ENCODE measurements at places on chromosomes 12 and 14.

DNA sequence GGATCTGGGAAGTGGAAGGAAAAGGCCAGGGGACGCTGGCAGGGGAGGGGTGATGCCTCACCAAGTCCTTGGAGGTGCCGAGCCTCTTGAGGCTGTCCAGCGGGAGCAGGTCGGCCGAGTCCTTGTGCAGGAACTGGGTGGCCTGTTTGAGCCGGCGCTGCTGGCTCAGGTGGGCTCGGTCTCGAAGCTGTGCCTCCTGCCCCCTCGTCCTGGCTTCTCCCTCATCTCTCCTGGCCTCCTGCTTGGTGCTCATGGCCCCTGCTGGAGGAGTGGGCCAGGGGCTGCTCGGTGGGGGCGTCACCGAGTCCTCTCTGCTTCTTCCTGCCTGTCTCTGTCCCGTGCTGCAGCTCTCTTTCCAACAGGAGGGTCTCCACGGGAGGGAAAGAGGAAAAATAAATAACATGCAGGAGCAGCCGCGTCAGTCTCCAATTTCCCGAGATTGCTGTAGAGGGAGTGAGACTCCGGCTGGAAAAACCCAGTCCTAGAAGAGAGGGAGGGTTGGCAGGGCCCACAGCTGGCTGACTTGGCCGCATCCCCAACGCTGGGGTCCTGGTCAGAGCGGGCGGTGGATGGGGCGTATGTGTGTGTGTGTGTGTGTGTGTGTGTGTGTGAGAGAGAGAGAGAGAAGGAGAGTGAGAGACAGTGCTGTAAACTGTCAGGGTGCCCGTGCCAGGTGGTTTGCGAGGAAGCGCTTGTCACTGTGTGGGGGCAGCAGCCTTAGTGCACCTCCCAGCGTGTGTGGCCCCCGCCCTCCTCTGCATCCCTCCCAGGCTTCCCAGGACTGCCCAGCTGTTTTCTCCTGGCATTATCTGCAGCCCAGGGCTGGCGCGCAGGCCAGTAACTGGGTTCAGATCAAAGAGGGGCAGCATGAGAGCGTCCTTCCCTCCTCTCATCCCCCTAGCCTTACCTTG is at the start of gene NRIP2:
Gene NRIP2 (minus strand): TSS at position 455 of the 911 bp plus-strand sequence. CDS start 52 bp downstream, at position 403.
- no peak for DNase-seq

DNA sequence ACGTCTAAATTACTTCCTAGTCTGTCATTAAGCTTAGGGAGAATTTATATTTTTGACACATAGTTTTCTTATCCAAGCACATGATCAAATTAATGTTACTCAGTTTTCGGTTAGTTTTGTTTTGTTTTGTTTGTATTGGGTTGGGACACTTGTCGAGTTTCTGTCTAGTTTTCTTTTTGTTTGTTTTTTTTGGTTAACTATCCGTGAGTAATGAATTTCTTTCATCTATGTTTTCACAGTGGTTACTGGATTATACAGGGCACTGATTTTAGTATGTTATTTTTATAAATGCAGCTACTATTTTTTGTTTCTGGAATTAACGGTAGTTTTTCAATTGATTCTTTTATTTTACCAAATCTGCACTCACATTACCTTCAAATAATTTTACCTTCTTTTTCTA is 2.7 kb downstream of the KLRF1 start:
- DNase-seq = no peak

DNA sequence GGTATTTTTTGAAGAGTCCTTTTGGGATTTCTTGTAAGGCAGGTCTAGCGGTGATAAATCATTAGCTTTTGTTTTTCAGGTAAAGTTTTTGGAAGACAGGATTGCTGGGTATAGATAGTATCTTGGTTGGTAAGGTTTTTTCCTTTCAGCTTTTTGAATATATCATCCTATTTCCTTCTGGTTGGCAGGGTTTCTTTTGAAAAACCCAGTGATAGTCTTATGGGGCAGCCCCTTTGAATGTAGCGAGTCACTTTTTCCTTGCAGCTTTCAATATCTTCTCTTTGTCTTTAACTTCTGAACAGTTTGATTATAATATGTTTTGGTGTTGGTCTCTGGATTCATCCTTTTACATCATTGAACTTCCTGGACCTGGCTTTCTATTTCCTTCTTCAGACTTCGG is 20.2 kb downstream of the TMX1 start:
- DNase-seq = no peak

- no peak for DNase-seq
Measured at GRCh38 chr12:108881953-108882352, 2.1 kb downstream of the DAO start.

DNA sequence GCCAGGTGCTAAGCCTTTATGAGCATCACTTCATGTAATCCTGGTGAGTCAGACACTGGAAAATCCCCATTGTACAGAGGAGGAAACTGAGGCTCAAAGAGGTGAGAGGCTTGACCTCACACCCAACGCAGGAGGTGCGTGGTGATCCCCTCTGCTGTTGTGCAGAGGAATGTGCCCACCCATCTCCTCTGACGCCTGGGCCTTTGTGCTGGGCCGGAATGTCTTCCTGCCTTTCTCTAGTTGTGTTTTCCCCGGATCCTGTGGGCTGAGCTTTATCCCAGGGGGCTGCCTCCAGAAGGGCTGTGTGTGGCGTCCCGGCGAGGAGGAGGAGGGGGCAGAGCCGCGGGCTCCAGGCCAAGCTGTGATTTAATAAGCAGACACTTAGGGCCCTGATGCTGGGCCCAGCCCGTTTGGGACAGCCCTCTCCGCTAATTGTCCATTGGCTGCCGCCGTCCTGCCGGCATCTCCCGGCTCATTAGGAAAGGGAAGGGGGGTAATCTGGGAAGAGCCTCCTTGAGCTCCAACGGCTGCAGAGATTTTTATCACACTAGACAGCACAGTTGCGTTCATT is 653.6 kb downstream of the MED13L start:
- no peak for DNase-seq

DNA sequence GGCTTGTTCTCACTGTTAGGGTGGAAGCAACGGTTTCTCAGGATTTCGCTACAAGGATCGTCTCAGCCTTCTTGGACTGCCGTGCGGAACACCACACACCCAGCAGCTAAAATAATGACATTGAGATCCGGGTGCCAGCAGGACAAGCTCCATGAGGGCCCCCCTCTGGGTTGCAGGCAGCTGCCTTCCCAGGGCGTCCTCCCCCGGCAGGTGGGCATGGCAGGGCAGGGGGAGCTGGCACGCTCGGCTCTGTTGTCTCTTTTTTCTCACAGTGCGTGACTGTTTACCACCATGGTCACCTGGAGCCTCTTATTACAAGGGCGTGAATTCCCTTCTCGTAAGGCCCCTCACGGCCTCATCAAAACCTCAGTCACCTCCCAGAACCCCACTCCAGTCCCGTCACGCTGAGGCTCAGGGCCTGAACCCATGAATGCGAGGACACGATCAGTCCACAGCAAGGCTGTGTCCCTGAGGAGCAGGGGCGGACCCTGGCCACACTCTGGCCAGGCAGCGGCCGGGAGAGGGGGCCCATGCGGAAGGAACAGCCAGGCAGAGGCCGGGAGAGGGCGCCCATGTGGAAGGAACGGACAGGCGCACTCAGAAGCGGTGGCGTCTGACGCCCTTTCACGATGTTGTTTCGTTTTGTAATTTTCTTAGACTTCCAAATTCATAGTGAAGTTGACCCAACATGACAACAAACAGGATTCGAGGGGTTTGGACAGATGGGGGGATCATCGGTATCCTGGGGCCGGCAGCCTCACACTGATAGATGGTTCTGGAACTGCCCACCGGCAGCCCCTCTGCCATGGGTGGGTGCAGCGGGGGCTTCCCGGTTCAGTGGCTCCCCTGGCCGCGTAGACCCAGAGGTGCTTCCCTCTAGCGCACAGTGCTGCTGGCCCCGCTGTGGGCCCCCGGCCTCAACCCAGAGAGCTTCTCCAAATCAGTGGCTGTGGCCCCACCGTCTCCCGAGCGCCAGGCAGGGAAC is 10.0 kb downstream of the LRCOL1 start:
- DNase-seq = peak; percentile 68

DNA sequence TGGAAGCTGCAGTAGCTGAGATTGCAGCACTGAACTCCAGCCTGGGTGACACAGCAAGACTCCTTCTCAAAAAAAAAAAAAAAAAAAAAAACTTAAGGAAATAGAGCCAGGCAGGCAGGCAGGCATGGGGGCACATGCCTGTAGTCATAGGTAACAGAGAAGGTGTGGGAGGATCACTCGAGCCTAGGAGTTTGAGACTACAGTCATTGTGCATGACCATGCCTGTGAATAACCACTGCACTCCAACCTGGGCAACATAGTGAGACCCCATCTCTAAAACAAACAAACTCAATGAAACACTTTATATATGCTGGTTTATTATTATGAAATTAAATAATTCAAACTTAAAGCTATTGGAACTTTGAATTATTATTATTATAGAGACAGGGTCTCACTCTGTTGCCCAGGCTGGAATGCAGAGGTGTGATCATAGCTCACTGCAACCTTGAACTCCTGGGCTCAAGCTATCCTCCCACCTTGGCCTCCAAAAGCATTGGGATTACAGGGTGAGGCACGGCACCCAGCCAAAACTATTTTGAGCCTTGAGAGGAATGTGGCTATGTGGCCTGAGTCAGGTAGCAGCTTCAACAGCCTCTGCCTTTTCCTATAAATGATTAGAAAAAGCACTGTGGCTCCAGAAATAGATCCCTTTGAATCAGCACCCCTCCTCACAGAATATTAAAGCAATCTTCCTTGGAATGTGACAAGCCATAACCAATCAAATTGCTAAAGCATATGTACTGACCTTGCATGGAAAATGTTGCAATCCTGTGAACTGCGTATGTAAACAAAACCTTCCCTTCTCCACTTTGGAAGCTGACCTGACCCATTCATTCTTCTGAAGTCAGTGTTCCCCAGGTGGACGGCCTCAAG is 34.7 kb upstream of the YY1 start:
- no peak for DNase-seq

GRCh38 chr14:81147140-81147897 is 73.4 kb downstream of the GTF2A1 start:
- DNase-seq = no peak

GRCh38 chr14:54338696-54339317 is 58.0 kb upstream of the CDKN3 start:
- peak; percentile 53 for DNase-seq

DNA sequence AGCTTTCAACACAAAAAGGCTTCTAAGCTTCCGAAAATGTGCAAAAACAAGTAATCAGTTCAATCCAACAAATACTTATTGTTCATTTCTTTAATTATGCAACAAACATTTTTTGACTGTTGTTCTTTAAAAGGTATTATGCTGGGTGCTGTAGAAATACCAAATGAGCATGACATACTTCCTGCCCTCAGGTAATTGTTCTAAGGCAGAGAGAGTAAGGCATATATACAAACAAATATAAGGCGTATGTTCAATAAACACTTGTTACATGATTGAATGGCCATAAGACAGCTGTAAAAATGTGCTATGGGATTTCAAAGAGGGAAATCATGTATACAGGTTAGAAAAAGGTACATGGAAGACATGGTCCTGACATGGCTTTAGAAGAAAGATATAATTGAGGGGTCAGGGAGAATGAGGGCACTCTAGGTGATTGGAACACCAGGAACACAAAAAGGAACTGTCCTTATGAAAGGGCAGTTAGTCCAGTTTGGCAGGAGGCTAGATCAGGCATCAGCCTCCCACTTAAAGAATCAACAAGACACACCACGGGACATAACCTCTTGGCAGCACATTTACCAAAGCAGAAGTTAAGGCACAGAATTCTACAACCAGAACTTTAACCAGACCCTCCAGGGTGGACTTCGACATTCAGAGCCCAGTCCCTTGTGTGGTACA is 135.8 kb upstream of the SCAF11 start:
- no peak for DNase-seq

DNA sequence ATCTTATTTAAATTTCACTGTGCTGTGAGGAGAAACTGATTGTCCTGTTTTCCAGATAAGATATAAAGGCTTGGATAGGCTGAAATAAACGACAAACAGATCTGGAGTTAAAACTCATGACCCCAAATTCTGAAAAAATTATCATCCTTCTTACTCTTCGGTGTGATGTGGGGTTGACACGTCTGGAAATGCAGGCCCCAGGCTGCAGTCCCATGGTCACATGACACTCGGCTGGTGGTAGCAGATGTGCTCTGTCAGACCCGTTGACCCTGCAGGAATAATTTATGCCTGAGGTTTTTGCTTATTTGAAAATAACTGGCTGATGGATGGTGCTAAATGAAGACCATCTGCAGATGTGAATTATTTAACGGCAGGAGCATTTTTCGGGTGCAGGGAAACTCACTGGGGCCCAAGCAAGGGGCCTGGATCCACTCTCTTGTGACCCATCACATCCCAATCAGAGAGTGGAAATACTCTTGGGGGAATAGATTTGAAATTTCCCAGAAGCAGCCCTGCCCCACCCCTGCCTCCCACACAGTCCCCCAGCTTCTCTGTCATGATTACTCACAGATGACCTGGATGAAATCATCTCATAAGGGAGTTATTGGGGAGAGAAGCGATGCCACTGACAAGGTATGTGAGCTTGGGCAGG is 47.7 kb upstream of the CMKLR1 start:
- DNase-seq = no peak

DNA sequence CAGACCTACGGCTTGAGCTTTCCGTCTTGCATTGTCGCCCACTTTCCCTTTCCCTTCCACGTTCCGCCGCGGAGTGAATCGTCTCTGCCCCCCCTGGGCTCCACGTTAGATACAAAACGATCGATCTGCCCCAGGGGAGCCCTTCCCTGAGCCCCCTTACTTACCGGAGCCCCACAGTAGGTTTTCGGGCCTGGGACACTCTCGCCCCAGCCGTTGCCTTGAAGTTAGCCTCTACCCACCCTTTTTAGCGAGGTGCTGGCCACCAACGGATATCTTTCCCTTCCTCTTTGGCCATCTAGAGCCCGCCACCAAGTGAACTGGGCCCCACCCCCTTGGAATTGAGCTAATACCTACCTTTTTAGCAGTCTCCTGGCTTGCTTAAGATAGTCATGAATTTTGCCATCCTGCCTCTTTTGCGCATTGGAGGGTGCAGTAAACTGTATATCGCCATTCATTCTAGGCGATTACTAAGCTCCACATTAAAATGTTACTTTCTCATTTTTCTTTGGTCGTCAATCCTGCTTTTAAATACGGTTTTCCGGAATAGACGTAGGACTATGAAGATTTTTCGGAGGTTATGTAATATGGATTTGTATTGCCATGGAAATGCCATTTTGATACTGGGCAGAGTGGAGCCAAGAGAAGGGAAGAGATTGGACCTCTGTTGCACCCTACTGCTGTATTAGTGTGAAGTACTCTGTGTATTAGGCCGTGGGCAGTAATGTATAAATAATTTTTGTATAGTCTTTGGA is 764 bp downstream of the RBM25 start:
- peak; percentile 38 for DNase-seq

- no peak for DNase-seq
Measured at GRCh38 chr12:49542592-49543160, 3.8 kb downstream of the KCNH3 start.
